MG63 (cell line): ENCODE measurements at places on chromosomes 7 and 10. TPM values are rescaled to one million over a fixed set of nuclear protein-coding genes. Genes with fewer than 3 reads are reported as not detected.

DNA sequence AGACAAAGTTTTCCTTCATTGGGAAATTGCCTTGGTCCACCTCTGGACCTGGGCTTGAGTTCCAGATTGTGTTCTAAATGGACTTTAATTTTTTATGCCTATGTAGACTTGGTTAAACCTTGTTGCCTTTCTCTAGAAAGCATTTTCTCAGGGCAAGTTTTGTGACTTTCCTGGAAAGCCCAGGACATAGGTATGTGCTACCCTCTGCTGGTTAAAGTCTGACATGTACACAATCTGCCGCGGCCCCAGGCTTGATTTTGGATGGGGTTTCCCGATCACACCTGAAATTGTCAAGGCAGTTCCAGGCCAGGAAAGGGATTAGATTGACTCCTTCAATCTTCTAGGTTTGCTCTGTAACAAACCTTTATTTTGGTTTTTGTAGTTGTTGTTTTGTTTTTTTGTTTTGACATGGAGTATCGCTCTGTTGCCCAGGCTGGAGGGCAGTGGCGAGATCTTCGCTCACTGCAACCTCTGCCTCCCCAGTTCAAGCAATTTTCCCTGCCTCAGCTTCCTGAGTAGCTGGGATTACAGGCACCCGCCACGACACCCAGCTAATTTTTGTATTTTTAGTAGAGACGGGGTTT, 14.1 kb upstream of the AKR1B10 start:
- DNase-seq: peak; percentile 5

- no peak for DNase-seq
Observed at GRCh38 chr7:102913826-102914225, 1.0 kb downstream of the LRRC17 start.

- peak; percentile 98 for DNase-seq
Observed at GRCh38 chr10:69439350-69439739, 11.9 kb upstream of the TSPAN15 start.

GRCh38 chr7:70005891-70006260, 407.6 kb downstream of the AUTS2 start:
- DNase-seq: no peak

DNA sequence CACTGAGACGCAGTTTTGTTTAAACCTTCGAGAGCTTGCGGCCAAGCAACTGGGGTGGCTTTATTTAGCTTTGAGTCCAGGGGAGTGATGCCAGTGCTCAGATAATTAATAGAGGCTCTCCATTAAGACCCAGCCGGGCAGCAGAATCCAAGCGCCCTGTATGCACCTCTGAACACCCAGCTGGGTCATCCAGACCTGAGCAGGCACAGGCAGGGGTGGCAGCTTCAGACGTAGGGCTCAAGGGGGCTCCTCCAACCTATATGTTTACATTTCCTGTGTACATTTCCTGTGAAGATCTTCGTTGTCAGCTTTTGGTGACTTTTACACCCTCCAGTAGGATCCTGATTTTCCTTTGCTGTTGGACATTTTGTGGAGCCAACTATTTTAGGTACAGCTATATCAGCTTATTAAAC, 719.5 kb downstream of the LRMDA start:
- DNase-seq: no peak

The PDLIM1 gene
- 3.5 and 6.2 TPM in 2 replicates for total RNA-seq

GRCh38 chr10:94500063-94500462, 45.5 kb upstream of the HELLS start:
- DNase-seq: no peak

DNA sequence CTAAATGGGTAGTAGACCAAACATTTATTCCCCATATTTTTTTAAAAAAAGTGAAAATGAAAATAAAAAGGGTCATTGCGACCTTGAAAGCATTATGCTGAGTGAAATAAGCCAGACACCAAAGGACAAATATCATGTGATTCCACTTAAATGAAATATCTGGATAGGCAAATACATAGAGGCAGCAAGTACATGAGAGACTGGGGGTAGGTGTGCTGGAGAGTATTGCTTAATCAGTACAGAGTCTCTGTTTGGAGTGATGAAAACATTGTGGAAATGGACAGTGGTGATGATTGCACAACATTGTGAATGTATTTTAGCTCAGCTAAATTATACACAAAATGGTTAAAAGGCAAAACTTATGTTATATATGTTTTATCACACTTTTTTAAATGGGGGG, 169.4 kb downstream of the AKR1D1 start:
- no peak for DNase-seq

DNA sequence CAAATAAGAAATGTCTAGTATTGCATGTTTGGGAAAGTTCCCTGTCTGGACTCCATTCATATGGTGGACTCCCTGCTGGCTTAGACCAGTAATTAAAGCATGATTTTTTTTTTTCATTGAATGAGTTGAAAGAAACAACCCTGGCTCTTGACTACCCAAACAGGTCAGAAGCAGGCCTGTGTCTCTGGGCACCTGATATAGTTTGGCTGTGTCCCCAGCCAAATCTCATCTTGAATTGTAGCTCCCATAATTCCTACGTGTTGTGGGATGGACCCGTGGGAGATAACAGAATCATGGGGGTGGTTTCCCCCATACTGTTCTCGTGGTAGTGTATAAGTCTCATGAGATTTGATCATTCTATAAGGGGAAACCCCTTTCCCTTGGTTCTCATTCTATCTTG, 206.2 kb downstream of the TMEM178B start:
- DNase-seq: no peak

The SLC13A1 gene
- not detected in 2 replicates for total RNA-seq
